Hematopoietic multipotent progenitor cell treated with erythropoietin and hydrocortisone succinate and interleukin-3 and kit ligand, for 6 days (in vitro differentiated cells): ENCODE measurements at places on chromosomes 12 and 14.

DNA sequence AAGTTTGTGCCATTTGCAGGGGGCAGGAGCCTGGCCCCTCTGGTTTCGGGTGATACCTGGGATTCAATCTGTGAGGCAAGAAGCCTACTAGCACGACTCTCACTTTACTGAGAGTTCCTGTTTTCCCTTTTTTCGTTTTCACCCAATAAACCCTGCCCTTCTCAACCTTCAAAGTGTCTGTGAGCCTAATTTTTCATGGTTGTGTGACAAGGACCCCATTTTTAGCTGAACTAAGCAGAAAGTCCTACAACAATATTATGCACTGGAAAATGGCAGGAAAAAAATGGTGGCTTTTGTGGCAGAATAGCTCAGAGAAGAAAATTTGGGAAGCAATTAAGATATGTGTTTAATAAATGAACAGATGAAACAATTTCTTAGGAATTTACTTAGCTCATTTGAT, 432.1 kb downstream of the C12orf50 start:
- no peak for DNase-seq

GRCh38 chr12:9750276-9751203, 10.2 kb downstream of the CD69 start:
- DNase-seq = peak; percentile 92

- DNase-seq = no peak
Measured at GRCh38 chr12:15897433-15897832, 13.7 kb upstream of the DERA start.

GRCh38 chr14:55681096-55681495, 101.1 kb downstream of the KTN1 start:
- no peak for DNase-seq

DNA sequence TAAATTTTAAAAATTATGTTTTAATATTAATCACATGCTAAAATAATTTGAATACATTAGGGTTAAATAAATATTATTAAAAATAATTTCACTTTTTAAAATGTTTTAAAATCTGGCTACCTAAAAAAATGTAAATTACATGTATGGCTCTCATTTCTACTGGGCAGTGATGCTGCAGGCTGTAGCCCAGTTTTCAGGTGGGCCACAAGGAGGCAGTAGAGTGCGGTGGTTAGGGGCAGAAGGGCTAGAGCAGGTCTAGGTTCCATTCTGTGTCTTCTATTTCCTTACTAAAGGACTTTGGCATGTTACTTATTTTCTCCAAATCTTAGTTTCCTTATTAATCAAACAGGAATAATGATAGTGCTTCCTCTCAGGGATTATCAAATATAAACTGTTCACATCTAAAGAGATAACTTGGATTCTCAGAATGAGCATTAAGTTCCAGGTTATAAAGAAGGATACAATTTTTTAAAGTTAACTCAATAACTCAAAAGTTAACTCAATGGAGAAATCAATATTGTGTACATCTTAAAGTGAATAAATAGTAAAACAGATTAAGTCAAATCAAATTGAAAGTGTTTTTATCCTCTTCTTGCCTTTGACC, 54.9 kb upstream of the OVCH1 start:
- DNase-seq = peak; percentile 73

DNA sequence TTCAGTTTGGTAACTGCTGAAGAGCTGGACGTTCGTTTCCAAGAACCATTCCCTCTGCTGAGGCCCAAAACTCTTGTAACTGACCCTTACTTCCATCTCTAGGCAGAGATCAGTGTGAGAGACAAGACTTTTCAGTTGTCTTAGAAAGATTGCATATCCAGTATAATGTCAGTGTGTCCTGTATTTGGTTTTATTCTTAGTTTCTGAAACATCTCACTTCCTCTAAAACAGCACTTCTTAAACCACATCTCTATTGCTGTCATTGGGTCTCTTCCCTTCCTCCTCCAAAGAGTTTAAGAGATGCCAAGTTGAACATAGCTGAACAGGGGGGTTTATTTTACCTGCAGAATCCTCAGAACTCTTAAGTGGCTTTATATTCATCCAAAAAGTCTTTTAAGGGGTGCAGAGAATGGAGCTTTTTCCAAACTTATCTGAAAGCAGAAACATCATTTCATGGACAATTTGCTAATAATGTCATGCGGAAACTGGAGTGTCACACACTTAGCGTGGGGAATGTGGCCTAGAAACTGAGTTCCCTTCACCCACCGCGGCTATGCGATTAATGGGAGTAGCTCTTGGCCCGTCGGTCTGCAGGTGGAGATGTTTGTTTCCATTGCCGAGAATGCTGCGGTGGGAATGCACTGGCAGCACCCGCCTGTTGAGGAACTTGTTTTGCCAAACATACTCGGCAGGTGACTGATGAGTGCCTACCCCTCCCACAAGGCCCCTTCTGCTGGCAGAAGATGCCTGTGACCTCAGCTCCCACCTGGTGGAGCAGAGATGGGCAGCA, 148.2 kb downstream of the ADGRD1 start:
- DNase-seq = no peak

DNA sequence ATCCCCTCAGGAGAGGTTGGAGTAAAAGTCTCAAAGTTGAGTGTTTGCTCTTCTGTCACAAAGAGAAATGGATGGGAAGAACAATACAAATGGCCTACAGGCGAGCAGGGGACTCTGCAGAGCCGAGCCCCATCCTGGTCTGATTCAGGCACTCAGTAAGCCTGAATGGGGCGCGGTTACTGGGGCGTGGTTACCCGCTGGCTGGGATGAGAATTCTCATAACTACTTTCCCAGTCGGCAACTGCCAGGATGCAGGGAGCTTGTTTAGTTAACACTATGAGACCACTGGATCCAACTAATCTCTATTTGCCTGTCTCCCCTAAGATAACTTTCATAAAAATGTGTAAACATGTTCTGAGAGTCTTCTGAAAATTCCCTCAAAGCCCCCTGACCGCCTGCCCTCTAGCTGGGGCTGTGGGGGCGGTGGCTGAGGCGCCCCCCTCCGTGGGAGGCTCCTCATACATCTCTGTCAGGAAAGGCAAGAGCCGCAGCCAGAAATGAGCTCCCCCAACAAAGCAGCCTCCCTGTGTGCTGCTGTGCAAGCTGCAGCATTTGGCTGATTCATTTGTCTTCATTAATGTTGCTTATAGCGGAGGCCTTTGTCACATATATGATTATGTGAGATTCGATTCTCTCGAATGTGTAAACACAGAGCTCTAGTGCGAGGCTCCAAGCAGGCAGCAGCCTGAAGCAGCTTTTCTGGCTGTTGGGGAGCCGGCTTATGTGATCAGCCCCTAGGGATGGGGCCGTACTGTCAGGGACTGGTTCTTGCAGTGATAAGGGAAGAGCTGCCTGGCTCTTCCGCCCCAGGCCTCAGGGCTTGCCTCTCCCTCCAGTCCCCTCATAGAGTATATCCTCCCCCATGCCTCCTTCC, 126.1 kb upstream of the ARHGAP5 start:
- DNase-seq = no peak

DNA sequence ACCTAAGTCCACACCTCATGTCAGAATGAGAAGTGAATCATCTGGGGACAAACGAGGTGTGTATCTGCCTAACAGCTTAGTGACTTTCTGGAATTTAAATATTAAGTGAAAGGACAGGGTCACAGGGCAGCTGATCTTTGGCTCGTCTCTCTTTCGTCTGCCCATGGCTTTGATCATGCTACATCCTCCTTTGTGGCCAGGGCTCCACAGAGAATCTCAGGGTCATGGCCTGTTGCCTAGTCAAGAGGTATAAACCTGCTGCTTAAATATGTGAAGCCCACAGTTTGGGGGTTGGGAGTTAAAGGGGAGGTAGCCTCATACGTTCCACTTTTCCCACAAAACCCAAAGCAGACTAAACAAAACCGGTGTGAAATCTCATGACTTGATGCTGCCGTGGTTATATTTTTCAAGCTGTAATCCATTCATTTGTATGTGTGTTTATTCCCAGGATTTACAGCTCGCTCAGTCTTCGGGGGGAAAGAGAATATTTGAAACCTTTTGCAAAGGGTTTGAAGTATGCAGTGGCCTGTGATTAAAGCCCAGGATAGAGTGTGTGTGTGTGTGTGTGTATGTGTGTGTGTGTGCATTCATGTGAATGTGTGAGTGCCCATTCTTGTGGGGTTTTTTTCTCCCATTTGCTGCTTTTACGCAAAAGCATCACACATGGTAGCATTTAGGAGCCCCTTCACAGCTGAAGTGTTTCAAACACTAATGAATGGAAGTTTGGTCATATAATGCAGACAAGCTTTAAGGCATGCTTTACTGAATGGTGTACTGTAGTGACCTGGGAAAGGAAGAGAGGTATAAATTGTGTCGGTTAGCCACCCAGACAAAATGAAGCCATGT, 137.1 kb downstream of the HMGA2 start:
- no peak for DNase-seq

GRCh38 chr12:20439626-20440025, 71.3 kb downstream of the PDE3A start:
- DNase-seq = no peak

- no peak for DNase-seq
Measured at GRCh38 chr14:37416264-37416663, 178.8 kb downstream of the FOXA1 start.

GRCh38 chr12:79322905-79323304, 367.9 kb downstream of the PAWR start:
- DNase-seq = no peak

- DNase-seq = peak; percentile 68
Measured at GRCh38 chr12:54262403-54262925, 17.5 kb downstream of the CBX5 start.

DNA sequence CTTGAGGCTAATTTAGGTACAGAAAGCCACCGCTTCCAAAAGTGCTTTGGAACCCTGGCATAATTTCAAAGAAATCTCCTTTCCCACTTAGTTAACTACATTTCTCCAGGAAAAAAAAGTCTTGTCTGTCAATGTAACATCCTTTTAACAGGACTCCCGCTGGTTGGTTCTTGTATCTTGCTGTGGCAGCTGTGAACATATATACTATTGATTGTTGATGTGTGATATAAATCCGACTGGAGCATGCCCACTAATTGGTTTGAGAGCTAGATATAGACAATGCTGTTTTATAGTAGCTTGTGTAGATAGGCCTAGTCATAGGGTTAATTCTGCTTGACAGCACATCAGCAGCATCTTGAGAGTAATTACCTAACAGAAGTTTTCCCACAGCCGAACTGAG, 89.6 kb downstream of the MSRB3 start:
- DNase-seq = no peak

DNA sequence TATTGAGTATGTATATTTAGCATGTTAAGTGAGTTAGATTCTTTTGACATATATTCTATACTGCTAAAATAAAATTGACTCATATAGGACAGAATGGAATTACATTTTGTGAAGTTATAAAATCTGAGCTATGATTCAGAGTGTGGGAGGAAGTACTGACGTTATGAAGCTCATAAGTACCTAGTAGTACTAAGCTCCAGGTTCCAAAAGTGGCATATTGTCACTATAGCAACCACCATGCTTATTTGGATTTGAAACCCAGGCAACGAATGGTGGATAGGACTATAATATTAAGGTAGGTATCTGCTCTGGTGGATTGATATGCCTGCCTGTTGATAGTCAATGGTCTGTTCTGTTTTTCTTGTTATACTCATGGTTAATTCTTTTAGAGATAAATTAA, 2.2 kb upstream of the FBXO33 start:
- no peak for DNase-seq

DNA sequence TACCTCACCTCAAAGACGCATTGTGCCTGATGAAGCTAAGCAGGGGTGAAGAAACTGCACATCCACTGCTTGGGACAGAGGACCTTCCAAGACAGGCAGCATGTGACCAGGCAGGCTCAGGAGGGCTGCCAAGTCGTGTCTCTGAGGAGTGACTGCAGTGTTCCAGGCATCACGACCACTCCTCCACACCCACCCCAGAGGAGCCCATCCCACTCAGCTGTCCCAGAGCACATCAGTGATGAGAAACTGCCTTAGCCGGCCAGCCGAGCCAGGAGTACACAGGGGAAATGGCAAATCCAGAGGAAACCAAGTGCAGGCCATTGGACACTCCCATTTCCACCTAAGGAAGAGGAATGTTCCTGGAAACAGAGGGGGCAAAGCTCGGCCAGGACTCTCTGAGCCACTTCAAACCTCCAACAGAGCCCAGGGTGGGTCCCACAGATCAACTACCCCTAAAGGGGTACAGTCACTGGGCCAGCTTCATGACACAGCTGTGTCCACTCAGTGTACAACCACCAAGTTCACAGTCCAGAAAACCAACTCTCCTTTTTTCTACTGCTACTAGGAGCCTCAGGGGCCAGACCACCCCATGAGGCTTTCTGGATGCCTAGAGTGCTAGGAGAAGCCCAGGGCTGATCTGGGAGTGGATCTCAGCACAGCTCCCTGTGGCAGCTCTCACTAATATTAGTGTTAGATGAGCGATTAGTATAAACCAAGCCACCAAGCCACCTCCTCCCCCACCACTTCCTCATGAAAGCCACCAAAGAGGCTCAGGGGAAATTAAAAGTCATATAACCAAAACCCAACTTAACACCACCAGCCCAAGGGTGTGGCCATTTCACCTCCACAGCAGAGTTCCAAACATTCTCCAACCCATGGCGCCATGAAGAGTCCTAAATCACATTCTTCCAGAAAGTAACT, 15.4 kb downstream of the PXN start:
- peak; percentile 48 for DNase-seq

- DNase-seq = no peak
Measured at GRCh38 chr12:85804663-85805062, 31.5 kb downstream of the RASSF9 start.

GRCh38 chr12:62466018-62466593, 520 bp upstream of the MON2 start:
- DNase-seq = peak; percentile 69

- no peak for DNase-seq
Measured at GRCh38 chr12:64603183-64603841, 7.0 kb upstream of the RASSF3 start.

GRCh38 chr14:60622917-60623257, 26.4 kb downstream of the SIX1 start:
- no peak for DNase-seq

DNA sequence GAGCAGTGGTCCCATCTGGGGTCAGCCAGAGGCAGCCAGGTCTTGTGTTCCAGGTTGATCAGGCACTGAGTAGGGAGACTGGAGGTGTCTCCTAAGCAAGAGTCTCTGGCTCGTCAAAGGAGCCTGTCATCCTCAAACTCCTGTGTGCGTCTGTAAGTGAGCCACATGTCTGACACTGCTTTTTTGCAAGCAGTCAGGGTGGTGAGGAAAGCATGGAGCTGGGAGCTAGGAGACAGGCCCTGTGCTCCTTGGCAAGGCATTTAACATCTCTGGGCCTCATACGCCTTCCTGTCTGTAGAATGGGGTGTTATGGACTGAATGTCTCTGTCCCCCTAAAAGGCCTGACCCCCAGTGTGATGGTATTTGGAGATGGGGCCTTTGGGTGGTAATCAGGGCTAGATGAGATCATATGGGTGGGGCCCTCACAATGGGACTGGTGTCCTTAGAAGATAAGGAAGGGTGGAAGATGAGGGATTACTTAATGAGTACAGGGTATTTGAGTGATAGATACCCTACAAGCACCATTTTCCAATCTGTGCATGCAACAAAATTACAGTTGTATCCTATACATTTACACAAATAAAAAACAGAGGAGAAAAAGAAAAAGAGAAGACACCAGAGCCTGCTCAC, 53.0 kb downstream of the ARL6IP4 start:
- peak; percentile 81 for DNase-seq

- no peak for DNase-seq
Measured at GRCh38 chr12:57524814-57525614, 2.4 kb downstream of the MBD6 start.

- DNase-seq = no peak
Measured at GRCh38 chr12:14263742-14264141, 101.7 kb upstream of the ATF7IP start.
